Ascending aorta (tissue), 2 donors: ENCODE measurements at places on chromosomes 2 and 18. TPM values are rescaled to one million over a fixed set of nuclear protein-coding genes. Genes with fewer than 3 reads are reported as not detected.
A peak's percentile ranks its signal among the peaks of the same experiment; 100 is the strongest.

Gene CD28
- total RNA-seq, result 4.0 TPM

Gene DCC
- not detected for total RNA-seq

Gene UGP2
- 25.7 TPM for total RNA-seq

Gene MPV17
- total RNA-seq, result 239 TPM

Gene CXCR1
- not detected for total RNA-seq

Gene PASK
- not detected for total RNA-seq

Gene PAX3
- total RNA-seq, result not detected

Gene ASTL
- total RNA-seq, result not detected

Gene BMP10
- total RNA-seq, result not detected

Gene CNGA3
- not detected for total RNA-seq

Gene CDKL4
- total RNA-seq, result 2.0 TPM

Gene SERPINB12
- 0.32 TPM for total RNA-seq

Gene NOL4
- not detected for total RNA-seq

Gene TTN
- 7.6 TPM for total RNA-seq

Gene CHN1
- total RNA-seq, result 7.8 TPM

Gene FKBP1B
- total RNA-seq, result not detected

- no peak for DNase-seq
Observed at GRCh38 chr2:65564299-65564698, 131.9 kb upstream of the SPRED2 start.

DNA sequence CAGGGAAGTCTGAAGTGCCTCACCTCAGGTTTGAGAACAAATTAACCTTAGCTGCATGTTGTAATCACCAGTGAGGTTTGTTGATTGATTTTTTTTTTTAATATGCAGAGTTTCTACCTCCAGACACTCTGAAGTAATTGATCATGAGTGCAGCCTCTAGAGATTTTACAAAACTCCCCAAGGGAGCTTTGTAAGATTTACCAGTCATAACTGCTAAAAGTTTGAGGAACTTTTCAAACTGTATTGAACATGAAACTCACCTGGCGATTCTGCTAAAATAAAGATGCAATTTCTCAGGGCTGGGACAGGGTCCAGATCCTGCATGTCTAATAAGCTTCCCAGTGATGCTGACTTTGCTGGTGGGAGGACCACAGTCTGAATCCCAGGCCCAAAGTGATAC lies 339.6 kb upstream of the DCC start:
- DNase-seq, result no peak

DNA sequence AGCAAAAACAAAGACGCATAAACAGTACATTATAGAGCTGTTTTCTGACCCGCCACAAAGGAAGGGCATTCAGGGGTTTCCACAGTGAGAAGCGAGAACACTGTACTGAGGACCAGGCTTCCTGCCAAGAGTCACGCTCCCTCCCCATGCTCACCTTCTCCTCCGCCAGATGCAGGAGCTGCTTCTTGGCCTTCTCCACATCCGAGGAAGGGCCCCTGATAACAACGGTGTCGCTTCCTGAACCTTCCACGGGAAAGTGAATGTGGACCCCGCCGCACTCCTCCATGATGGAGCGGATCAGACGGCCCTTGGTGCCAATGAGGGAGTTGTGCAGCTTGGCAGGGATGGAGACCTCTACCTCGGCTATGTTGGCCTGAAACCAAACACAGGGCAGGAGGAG lies 53.8 kb downstream of the ANO7 start:
- DNase-seq, result no peak

GRCh38 chr2:158529379-158530259 lies 72.9 kb downstream of the PKP4 start:
- DNase-seq, result no peak

DNA sequence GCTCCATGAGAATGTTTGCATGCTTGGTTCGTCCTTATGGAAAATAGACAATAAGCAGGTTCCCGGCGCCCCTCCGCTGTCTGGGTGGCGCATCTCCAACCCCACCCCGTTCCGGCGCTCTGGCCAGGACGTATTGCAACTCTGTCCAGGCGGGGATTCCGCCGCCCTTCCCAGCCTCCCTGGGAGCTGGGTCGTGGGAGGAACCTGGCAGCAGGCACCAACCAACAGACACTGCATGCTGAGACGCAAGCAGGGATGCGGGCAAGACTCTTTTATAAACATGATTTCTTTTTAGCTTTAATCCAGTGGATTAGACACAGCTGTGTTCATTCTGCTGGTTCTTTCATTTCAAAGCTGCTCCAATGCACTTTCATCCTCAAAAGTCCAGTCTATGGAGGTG lies 240.2 kb downstream of the SH3BP4 start:
- no peak for DNase-seq

- DNase-seq, result no peak
Observed at GRCh38 chr2:205347899-205348298, 334.4 kb upstream of the NRP2 start.

GRCh38 chr2:42793334-42794270 lies 1.2 kb upstream of the HAAO start:
- DNase-seq, result no peak

DNA sequence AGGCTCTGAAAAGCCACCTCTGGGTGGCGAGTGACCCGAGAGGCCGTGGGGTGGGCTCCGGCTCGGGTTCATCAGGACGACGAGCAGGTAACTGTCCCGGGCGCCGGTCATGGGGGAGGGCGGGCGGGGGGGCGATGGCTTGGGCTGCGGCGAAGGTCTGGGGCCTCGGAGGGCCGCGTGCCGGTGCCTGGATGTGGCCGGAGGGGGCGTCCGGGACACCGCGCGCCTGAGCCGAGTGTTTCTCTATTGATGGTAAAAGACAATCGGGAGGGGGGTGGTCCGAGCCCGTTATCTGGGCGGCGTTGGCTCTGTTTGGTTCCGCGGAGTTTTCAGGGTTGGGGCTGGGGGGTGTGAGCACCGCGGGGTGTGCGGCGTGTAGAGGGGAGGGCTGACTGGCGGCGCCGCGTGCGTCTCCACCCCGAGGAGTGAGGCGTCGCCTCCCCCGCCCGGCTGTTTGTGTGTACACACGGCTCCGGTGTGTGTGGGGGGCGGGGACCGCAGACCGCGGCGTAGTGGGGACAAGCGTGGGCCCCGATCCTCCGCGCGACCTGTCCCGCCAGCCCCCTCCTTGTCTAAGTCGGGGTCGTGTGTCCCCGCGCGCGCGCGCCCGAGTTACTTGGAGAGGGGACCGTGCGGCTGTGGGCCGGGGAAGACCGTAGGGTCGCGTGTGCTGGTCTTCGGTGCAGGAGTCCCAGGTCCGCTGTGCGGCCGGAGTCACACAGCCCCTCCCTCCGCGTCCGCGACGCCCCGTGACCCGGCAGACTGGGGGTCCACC lies 1.6 kb downstream of the CTIF start:
- DNase-seq, result peak; percentile 78

- DNase-seq, result no peak
Observed at GRCh38 chr2:218708086-218708485, 2.5 kb upstream of the TTLL4 start.

DNA sequence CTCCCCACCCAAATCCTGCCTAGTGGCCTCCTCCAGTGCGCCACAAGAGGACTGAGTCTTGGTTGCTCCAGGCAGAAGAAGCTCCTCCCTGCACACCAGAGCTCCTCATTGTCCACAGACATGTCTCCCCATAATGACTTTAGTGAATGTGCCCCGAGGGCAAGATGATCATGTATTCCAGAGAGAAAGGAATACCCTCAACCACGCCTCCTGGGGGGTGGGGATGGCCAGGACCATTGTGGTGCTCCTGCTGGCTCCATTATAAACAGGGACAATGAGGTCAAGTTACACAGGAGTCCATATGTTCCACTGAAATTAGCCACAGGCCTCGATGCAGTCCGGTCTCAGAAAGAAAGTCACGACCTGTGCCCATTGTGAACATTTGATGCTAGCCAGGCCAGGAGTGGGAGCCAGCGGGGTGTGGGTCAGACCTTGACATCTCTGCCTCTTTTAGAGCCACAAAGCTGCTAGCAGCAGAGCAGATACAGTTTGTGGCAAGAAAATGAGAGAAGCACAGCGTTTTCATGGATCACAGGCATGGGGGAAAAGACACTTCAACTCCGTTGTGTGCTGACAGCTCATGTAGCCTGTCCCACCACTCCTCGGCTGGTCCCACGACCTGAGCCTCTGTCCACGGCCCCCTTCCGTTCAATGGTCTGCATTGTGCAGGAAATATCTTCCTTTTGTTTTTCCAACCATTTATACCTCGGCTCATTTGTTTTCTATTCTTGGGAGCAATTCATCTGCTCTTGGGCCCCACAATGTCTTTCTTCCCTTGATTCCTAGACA lies 70.7 kb upstream of the FZD7 start:
- DNase-seq, result no peak

DNA sequence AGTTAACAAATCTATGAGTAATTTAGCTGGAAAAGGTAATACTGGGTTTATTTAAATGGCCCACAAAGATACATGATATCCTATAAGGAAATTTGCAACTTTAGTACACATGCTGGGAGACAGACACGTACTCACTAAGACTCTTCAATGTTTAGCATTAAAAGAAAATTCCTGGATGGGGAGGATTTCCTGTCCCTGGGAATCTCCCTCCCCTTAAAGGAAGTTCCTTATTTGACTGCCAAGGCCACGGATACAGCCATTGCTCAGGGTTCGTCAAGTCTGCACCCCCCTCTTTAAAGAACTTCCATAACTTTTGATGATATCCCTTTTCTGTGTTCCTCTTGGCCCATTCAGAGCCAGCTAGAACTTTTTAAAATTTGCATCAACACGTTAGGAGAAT lies 267.6 kb downstream of the CD226 start:
- no peak for DNase-seq

GRCh38 chr18:31510319-31510718 lies 12.3 kb downstream of the DSG2 start:
- DNase-seq, result no peak

- DNase-seq, result no peak
Observed at GRCh38 chr18:12990123-12990475, 1.1 kb upstream of the CEP192 start.

GRCh38 chr18:384897-385296 lies 115.6 kb downstream of the COLEC12 start:
- DNase-seq, result no peak

- DNase-seq, result no peak
Observed at GRCh38 chr2:124985270-124985669, 960.2 kb downstream of the CNTNAP5 start.

DNA sequence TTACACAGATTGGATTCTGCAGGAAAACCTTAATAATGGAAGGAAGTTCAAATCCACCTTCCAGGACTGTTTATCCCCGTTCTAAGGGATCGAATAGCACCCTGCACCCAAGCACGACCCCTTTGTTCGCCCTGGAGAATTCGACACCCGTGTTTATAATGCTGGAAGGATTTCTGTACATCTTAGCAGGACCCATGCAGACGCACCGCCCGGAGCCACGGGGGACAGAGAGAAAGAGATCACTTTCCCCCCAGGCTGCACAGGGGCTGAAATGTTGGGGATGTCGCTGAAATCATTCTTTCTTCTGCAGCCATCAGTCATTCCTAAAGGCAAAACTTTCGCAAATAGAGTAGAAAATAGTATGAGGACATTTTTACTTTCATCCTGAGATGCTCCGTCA lies 238.7 kb upstream of the SALL3 start:
- DNase-seq, result no peak

- DNase-seq, result no peak
Observed at GRCh38 chr2:216109962-216110614, 940 bp downstream of the XRCC5 start.

DNA sequence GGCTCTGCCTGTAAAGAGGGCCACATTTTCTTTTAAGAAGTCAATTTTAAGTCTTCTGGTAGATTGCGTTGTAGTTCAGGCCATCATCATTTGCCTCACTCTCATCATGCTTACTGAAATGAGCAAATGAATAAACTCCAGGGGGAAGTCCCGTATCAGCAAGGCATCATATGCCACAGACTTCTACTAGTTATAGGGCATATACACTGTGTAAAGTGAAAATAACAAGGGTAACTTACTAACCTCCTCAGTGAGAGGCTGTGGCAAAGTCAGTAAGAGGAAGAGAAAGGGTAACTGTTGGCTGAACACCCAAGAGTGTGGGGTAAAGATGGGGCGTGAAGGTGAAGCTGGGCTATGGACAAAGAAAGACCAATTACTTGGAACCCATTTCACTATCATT lies 456.2 kb downstream of the SPAG16 start:
- DNase-seq, result no peak

GRCh38 chr18:574865-575645 lies 5.1 kb upstream of the CETN1 start:
- no peak for DNase-seq

DNA sequence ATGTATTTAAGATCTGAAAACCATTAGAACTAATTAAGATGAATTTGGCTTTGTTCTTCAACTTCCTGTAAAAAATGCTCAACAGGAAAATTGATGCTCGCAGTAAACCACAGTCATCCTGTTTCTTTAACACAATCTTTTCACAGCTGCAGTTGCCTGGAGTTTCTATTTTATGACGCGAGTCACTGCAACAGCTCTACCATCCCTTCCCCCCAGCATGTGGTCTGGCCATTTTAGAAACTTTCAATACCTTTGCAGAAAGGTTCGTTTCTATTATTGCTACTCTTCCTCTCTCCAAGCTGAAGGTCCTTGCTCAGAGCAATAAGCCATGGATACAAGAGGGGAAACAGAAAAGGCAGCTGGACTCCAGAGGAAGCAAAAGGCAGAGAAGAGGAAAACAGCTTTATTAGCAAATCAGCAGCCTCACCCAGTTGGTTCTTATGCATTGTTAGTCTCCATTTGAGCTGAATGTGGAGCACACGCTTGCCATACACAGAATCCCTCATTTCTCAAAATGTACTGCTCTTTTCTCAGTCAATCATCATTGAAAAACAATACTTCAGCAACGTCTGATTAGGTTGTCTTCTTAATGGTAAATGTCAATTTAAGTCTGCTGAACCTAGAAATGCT lies 3.9 kb downstream of the WIPF1 start:
- no peak for DNase-seq

GRCh38 chr2:241728627-241729026 lies 5.8 kb upstream of the D2HGDH start:
- peak; percentile 76 for DNase-seq

DNA sequence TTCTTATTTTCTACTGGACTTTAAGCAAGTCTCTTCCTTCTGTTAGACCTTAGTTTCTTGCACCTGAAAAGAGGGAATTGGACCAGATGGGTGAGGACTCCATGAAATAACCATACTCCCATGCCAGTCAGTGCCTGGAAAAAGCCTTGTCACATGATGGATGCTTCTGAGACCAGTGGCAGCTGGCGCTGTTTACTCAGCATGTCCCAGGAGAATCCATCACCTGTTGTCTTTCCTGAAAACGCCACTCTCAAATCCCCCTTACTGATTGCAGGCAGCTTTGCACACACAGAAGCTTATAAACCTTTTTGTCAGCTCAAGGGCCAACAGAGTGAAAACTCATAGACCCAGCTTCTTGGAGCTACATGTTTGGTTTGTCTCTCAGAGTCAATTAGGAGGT lies 117.6 kb downstream of the POLE4 start:
- DNase-seq, result no peak

- DNase-seq, result no peak
Observed at GRCh38 chr2:68932402-68932801, 20.3 kb downstream of the GKN2 start.

GRCh38 chr18:10038268-10038667 lies 124.5 kb downstream of the VAPA start:
- DNase-seq, result no peak

GRCh38 chr2:59181347-59181746 lies 940.2 kb upstream of the FANCL start:
- no peak for DNase-seq

- no peak for DNase-seq
Observed at GRCh38 chr2:88671786-88672427, 19.6 kb upstream of the RPIA start.

GRCh38 chr18:11149441-11150270 lies at the start of gene PIEZO2:
Gene PIEZO2 (minus strand): TSS chr18:11149569. CDS start chr18:11148588, 981 bp downstream.
- DNase-seq, result peak; percentile 82
